ENCODE measurements at places on chromosomes 16 and 17.

DNA sequence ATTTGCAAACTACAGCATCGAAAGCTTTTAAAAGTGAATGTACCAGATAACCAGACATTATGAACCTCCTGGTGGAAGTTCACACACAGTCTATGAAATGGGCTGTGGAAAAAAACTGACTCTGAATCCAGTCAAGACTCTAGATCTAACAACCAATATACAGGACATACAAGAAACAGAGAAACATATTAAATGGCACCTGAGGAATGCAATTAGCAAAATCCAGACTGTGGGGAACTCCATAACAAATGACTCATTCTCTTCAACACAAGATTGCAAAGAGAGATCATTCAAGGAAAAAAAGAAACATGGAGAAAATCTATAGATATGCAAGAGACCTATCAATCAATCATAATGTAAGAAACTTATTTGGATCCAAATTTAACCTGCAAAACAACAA is 119.0 kb downstream of the MYO1D start:
- H3K27me3 ChIP-seq, result no peaks in the 10 kb centered on the region
- no peaks in the 10 kb centered on the region for H3K4me1 ChIP-seq
- no peak overlapping the region for H3K27ac ChIP-seq

DNA sequence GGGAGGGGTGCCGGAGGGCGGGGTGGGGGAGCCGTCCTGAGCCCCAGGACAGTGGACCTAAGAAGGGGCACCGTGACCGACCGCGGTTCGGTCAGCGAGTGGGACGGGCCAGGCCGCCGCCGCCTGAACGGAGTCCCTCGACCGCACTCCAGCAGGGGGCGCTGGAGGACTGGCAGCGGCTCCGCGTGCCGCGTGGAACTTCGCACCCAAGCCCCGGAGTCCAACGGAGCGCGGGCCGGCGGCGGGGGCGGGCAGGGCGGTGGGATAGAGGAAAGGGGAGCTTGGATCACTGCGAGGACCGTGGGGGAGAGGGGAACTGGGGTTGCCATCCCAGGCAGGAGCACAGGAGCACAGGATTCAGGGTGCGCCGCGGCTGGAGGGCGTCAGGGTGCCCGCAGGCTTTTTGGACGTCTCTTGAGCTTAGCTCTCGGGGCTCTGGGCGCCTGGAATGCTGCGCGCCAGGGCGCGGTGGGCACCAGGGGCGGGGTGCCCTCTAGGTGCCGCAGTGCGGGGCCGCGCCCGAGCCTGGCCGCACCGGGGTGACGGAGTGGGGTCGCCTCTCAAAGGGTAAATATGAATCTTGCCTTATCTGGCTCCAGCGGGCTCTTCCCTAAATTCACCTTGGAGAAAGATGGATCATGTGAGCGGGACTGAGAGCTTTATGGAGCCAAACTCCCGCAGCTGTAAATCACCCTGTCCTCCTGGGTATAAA is 379 bp upstream of the OTOP2 start:
- peak overlapping the region; percentile 68 for H3K4me3 ChIP-seq
- no peaks in the 10 kb centered on the region for H3K36me3 ChIP-seq
- H3K27ac ChIP-seq, result peak overlapping the region; percentile 40
- no peaks in the 10 kb centered on the region for H3K27me3 ChIP-seq

- no peaks in the 10 kb centered on the region for H3K27me3 ChIP-seq
- no peak overlapping the region for H3K27ac ChIP-seq
- DNase-seq, result no peak
Measured at GRCh38 chr17:78958641-78959127, 21.0 kb downstream of the LGALS3BP start.

- peak overlapping the region; percentile 56 for H3K27ac ChIP-seq
- no peak overlapping the region for H3K4me3 ChIP-seq
- no peak for DNase-seq
- peaks cover 15% of the 10 kb centered on the region for H3K4me1 ChIP-seq
- peaks cover 49% of the 10 kb centered on the region for H3K36me3 ChIP-seq
Measured at GRCh38 chr17:80826955-80827645, 164.5 kb upstream of the CHMP6 start.

- H3K27me3 ChIP-seq, result no peaks in the 10 kb centered on the region
- no peak overlapping the region for H3K4me3 ChIP-seq
- H3K27ac ChIP-seq, result no peak overlapping the region
- peaks cover 13% of the 10 kb centered on the region for H3K4me1 ChIP-seq
Measured at GRCh38 chr16:87637357-87637756, 35.0 kb downstream of the JPH3 start.

DNA sequence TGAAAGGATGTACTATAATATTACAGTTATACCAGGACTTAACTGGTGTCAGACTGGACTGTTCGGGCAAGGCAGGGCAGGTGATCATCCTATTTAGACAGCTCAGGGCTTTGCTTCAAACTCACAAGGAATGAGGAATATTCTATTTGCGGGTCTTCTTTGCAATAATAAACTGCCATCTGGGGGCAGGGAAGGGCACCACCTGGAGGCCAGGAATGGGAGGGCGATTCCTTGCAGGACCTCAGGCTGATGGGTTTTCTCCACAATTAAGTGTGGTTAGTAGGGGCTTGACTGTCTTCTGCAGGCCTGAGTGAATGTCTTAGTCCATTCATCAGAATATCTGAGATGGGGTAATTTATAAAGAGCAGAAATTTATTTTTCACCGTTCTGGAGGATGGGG is 424.1 kb downstream of the CA10 start:
- no peak overlapping the region for H3K27ac ChIP-seq
- no peaks in the 10 kb centered on the region for H3K36me3 ChIP-seq
- DNase-seq, result no peak
- H3K27me3 ChIP-seq, result no peaks in the 10 kb centered on the region
- H3K4me1 ChIP-seq, result no peaks in the 10 kb centered on the region
- no peak overlapping the region for H3K4me3 ChIP-seq

- H3K27me3 ChIP-seq, result no peaks in the 10 kb centered on the region
- no peak for DNase-seq
- peaks cover 9% of the 10 kb centered on the region for H3K4me1 ChIP-seq
- peak overlapping the region; percentile 58 for H3K27ac ChIP-seq
- H3K36me3 ChIP-seq, result no peaks in the 10 kb centered on the region
Measured at GRCh38 chr17:50817838-50818237, 17.5 kb upstream of the WFIKKN2 start.

GRCh38 chr17:49162866-49163265 is 30.3 kb downstream of the B4GALNT2 start:
- H3K27me3 ChIP-seq, result no peaks in the 10 kb centered on the region
- H3K36me3 ChIP-seq, result no peaks in the 10 kb centered on the region
- H3K4me1 ChIP-seq, result no peaks in the 10 kb centered on the region
- H3K4me3 ChIP-seq, result no peak overlapping the region
- H3K27ac ChIP-seq, result no peak overlapping the region
- DNase-seq, result no peak

- no peak overlapping the region for H3K27ac ChIP-seq
- no peaks in the 10 kb centered on the region for H3K27me3 ChIP-seq
- H3K4me3 ChIP-seq, result no peak overlapping the region
- no peaks in the 10 kb centered on the region for H3K4me1 ChIP-seq
- DNase-seq, result no peak
Measured at GRCh38 chr17:8884336-8884990, 17.0 kb upstream of the PIK3R6 start.

GRCh38 chr17:78031435-78031834 is 72.9 kb downstream of the TNRC6C start:
- no peaks in the 10 kb centered on the region for H3K27me3 ChIP-seq
- no peak overlapping the region for H3K27ac ChIP-seq
- H3K36me3 ChIP-seq, result peaks cover 26% of the 10 kb centered on the region
- no peak overlapping the region for H3K4me3 ChIP-seq

Data from esophagus squamous epithelium (tissue), 5 donors.